ENCODE measurements at places on chromosomes 2 and 18.

- no peak for DNase-seq
Measured at GRCh38 chr18:25075331-25075730, 276.6 kb downstream of the ZNF521 start.

GRCh38 chr2:230246206-230246605 is 20.7 kb downstream of the SP140 start:
- DNase-seq, result no peak

GRCh38 chr2:189086710-189087109 is 92.9 kb downstream of the COL5A2 start:
- no peak for DNase-seq

- DNase-seq, result peak; percentile 29
Measured at GRCh38 chr2:235595422-235596010, 101.7 kb downstream of the AGAP1 start.

DNA sequence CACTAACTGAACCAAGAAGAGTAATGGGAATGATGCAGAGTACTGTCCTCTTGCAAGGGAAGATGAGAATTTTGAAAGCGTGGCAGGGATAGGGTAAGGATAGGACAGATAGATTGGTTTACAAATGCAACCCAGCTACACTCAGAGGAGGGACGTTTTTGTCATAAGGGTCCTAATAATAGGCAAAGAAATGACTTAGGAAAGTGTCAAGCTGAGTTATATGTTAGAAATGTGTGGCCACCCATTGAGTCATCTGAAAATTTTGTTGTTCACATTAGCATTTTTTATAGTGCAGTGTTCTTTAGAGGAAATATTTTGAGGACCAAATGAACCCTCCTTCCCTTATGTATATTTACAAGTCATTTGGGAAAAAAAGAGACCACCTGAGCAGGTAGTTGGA is 137.5 kb downstream of the PHLPP1 start:
- no peak for DNase-seq

DNA sequence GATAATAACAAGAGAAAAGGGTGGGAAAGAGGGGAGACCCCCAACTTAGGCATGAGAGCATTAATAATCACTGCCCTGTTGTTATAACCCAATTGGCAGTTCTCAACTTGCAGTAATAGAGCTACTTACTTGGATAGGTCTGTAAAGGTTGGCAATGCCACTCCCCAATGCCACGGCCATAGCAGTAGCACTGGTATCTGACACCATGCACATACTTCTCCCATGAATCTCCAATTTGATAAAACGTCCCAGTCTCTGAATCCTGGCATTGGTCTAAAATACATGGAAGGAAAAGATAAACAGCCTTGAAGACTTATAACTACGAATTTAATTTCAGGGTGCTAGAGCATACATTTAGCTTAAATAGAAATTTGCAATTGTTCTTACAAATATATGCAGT is 16.8 kb downstream of the FN1 start:
- DNase-seq, result no peak

GRCh38 chr2:127712999-127713398 is 11.7 kb downstream of the SFT2D3 start:
- no peak for DNase-seq

DNA sequence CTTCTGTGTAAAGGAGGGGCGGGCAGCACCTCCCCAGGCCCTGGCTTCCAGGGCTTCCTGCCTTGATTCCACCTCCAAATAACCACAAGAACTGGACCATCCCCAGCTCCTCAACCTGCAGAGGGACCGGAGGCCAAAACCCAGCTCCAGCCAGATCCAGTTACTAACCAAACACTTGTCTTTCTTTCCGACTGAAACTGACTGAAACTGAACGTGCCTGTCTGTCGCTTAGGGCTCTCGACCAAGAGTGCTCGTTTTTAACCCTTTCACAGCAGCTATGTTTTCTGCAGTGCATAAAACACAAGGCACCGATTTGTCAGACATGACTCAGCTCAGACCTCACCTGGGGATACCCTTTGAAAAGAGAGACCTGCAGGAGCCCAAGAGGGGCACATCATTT is 249.9 kb upstream of the SIX2 start:
- no peak for DNase-seq
